Muscle of leg (tissue), 16 donors: ENCODE measurements at places on chromosomes 3 and 15. TPM values are rescaled to one million over a fixed set of nuclear protein-coding genes. Genes with fewer than 3 reads are reported as not detected.

Gene PPP1R14D
- total RNA-seq: not detected

Gene AHSG
- total RNA-seq: 0.75 TPM

Gene TEX55
- total RNA-seq: not detected

Gene ATP8B4
- total RNA-seq: 4.9 TPM

Gene EXOSC7
- 46.3 TPM for total RNA-seq

DNA sequence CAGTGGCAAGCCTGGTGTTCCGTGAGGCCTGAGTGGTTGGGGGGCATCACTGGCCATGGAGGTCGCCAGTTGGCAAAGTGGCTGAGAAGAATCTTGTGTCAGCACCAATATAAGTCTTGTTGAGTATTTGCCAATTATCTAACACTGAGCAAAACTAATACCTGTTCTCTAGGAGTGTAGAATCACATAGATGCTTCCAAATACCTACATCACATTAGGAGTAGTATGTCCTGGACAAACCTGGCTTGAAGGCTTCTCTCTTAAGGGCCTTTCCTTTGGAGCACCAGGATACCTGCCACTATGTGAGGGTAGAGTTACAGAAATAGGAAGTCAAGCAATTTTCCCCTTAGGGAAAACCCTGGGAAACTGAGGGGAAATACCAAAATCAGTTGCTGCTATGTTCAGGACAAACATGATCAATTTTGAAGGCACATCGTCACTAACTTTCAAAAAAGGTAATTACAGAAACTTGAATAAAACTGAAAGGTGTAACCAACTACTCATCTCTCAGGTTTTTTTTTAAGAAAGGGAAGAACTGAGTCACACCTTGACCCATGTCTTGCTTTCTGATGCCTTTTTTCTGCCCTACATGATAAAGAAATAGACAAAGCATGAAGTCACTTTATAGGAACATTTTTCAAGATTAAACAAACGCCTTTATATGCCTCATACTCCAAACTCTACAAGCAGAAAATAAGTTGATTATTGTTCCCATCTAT, 100.4 kb downstream of the IMPG2 start:
- no peak for DNase-seq

GRCh38 chr3:9422712-9423424, 25.5 kb downstream of the SETD5 start:
- DNase-seq: peak; percentile 99

DNA sequence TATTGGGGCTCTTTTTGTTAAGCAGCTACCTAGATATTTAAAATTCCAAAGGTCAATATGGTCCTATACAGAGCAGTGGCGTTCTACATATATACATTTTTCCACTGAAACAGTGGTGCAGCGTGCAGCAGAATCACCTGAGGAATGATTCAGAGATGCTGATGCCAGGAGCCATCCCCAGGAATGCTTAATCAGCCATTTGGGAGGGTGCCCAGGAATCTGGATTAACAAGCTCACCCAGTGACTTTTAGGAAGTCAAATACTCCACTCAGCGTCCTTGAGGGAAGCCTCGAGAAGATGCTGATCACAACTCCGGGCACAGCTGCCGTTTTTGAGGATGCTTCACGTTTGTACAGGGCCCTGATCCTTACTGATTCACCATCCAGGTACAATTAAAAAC, 82.6 kb upstream of the ARHGEF3 start:
- no peak for DNase-seq

DNA sequence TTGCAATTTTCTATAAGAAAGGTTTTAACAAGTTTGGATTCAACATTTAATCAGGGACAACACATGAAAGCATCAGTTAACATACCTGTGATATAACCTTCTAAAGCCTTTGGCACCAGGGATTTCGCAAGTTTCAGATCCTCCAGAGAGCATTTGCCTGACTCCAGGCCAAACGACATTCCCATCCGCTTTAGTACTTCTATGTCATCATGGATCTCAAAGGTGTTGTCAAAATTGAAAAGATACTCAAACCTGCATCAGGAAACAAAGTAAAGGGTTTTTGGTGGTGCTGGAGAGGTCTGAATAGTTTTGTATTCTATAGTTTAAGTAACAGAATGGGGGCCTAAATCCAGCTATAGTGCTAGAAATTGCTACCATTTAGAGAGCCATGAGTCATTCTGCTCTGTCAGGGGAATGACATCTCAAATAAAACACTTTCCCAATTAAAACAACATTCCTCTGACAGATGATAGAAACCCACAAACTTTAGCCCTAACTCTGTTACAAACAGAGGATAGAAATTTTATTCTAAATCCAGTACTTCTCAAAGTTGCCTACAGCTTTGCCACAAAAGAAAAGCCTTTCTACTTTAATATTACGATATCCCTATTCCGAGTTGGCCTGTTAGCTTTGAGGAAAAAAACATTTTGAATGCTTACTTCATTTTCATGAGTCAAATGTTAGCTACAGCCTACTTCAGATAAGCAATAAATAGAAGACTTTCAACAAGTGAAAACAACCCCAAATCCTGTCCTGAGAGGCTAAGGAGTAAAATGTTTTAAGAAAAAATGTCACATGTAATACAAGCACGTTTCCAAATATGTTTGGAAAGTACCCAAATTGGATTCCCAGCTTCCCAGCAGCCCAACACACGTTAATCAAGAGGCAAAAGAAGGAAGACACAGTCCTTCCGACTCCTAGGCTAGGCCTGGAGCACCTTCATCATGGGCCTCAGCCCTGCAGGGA, 83.4 kb downstream of the ATP1B3 start:
- peak; percentile 61 for DNase-seq

GRCh38 chr3:106172780-106173179, 304.0 kb upstream of the CBLB start:
- DNase-seq: no peak

DNA sequence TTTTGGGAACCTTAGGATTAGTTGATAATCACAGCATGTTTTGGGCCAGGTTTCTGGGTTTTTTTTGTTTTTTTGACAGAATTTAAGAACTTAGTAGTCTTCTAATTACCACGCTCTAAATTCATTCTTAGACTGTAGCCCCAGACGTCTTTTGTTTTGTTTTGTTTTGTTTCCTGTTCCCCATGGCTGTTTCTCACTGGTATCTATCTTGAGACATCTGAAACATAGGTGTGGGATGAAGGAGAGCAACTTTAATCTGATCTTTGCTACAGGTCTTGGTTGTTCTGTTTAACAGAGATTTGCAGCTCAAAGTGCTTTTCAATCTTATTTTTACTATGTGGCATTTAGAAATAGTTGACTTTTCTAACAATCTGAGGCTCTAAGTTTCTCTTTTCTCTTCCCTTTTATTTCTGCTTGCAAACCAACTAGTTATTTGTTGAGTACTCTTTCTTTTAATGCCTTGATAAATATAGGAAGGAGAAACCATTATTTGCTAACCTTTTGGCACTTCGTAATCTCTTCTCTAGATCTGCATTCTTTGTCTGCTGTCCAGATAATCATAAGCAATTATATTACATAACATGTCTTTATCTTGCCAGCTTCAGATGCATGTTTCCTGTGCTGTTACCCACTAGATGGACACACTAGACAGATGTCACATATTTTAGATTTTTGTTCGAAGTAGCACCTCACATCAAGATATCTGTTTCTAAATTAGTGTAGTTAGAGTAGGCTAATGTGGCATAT, 40.9 kb downstream of the FBXL2 start:
- DNase-seq: no peak
